ENCODE measurements at places on chromosomes 1 and 21. TPM values are rescaled to one million over a fixed set of nuclear protein-coding genes. Genes with fewer than 3 reads are reported as not detected.

DNA sequence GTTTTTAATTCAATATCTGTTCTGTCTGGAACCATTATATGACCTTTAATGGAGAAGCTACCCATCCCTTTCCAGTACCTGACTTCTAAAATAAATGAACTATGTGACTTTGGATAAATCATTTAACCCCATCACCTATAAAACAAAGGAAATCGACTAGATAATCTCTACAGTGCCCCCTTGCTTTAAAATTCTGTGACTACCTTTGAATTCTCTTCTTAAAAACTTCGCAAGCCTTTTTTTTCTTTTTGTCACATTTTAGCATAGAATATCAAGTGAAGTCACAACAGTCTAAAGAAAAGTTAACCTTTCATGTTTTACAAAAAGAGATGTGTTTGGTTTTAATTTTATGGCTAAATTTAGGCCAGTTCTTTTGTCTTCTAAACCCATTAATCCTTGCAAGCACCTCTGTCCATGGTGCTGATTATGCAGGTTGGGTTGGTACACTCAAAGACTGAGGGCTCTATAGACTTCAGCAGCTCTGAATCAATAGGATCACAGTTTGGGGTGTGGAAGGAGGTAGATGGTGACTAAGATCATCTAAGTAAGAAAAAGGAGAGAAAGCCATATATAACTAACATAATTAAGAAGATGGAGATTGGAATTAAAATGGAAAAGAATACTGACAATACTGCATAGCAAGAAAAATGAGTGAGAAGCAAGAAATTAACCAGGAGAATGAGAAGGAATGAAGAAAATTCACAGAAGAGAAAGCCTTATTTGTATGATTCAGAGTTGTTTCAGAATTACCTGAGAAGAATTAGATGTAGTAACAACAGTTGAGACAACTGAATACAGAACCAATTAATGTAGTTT lies 59.2 kb downstream of the TBX15 start:
- no peaks in the 10 kb centered on the region for H3K36me3 ChIP-seq
- no peaks in the 10 kb centered on the region for H3K4me1 ChIP-seq
- peak; percentile 78 for DNase-seq
- H3K4me3 ChIP-seq: no peak overlapping the region
- H3K27me3 ChIP-seq: no peaks in the 10 kb centered on the region

DNA sequence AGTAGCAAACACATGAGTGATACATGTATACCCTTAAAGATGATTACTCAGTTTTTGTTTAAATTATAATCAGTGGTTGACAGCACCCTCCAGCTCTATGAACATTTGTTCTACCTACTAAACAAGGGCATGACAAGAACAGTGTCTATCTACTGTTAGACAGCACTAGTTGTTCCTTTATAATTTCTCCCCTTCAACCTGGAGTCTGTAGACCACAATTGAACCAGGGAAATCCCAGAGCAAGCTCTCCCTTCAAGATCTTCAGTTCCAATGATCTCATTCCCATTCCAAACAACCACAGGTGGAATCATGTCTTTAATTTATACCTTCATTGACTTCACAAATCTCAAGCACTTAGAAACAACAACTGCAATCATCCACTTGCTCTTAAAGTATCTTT lies 216.1 kb downstream of the HHIPL2 start:
- no peak overlapping the region for H3K27ac ChIP-seq
- no peaks in the 10 kb centered on the region for H3K4me1 ChIP-seq
- H3K27me3 ChIP-seq: no peaks in the 10 kb centered on the region

GRCh38 chr1:113565621-113566020 lies 175.3 kb downstream of the MAGI3 start:
- no peak for DNase-seq
- H3K27ac ChIP-seq: no peak overlapping the region
- no peak overlapping the region for H3K4me3 ChIP-seq
- no peaks in the 10 kb centered on the region for H3K4me1 ChIP-seq
- H3K36me3 ChIP-seq: peaks cover 7% of the 10 kb centered on the region
- no peaks in the 10 kb centered on the region for H3K27me3 ChIP-seq

Gene RGS4
- total RNA-seq: 0.77 TPM

Gene FCRL3
- not detected for total RNA-seq

- H3K4me3 ChIP-seq: no peak overlapping the region
- no peaks in the 10 kb centered on the region for H3K36me3 ChIP-seq
- no peak overlapping the region for H3K27ac ChIP-seq
- H3K27me3 ChIP-seq: no peaks in the 10 kb centered on the region
- H3K4me1 ChIP-seq: peaks cover 5% of the 10 kb centered on the region
- no peak for DNase-seq
These were observed 96.3 kb downstream of the NIBAN1 start for GRCh38 chr1:184878002-184878401.

DNA sequence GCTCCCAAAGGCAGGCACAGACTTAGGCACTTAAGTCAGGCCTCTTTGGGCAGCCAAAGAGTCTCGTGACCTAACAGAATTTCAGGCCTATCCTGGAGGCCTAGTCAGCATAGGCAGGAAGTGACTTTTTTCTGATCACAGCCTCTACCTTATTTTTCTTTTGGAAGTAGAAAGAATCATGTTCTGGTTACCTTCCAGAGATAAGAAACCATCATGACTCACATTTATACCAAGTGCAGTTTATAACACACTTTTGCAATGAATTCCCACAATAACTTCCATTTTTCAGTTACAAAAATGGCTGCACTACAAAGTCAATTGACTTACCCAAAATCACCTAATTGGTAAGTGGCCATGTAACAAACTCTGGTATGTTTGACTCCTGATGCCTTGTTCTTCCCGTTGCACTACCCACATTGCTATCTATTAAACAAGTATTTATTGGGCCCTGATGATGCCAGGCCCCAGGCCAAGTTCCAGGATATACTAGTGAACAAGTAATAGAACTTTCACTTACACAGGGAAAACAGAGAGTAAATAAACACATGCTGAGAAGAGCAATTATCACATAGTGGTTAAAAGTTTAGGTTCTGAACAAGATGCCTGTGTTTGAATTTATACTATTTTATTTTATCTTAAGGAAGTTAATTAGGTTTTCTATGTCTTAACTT lies 74.3 kb downstream of the SH3GLB1 start:
- no peak overlapping the region for H3K4me3 ChIP-seq
- no peaks in the 10 kb centered on the region for H3K36me3 ChIP-seq
- H3K27ac ChIP-seq: no peak overlapping the region
- H3K27me3 ChIP-seq: no peaks in the 10 kb centered on the region

DNA sequence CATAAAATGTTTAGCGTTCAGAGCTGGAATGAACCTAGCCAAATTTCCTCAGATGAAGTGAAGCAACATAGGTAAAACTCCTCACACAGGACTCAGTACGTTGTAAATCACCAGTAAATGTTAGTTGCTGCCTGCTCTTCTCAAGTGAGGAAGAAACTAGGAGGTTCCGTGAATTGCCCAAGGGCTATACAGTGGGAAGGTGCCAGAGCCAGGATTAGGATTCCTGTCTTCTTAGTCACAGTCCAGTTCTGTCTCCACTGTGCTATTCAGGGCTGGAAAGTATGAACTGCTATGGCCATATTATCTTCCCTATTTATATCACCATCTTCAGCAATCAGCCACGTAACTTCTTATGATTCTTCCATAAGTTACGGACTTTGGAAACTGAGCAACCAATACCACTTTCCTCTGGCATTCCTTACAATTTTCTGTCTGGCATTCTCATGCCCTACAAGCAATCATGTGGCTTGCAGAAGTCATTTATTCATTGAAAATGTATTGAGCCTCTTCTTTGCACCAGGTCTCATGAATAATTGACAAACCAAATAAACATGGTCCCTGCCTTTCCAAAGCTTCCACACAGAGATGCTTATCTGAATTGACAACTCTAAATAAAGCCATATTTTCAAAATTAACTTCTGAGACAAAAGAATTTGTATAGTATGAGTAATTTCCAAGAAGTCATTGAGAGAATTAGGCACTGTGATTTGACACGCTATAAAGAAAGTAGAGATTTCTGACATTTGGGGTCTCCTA lies 271.6 kb upstream of the SGIP1 start:
- no peak overlapping the region for H3K27ac ChIP-seq
- H3K27me3 ChIP-seq: no peaks in the 10 kb centered on the region
- no peak overlapping the region for H3K4me3 ChIP-seq
- no peak for DNase-seq
- H3K36me3 ChIP-seq: no peaks in the 10 kb centered on the region

DNA sequence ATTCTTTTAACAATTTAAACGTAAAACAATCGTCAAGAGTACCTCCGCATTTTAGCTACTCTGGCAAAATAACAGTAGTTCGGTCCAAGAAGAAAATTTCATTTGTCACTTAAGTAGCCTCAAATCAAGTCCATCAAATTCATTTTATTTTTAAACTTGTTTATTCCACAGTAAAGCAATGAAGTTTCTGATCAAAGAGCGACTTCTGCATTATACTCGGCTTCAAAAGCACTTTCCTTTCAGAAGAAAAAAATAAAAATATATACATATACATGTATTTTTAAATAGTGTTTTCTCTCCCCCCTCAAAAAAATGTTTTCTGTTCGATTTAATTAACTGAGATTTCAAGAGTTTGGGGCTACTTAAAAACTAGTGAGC lies 115.0 kb downstream of the RERE start:
- H3K4me3 ChIP-seq: peak overlapping the region; percentile 67
- no peaks in the 10 kb centered on the region for H3K36me3 ChIP-seq
- peaks cover 50% of the 10 kb centered on the region for H3K4me1 ChIP-seq
- no peaks in the 10 kb centered on the region for H3K27me3 ChIP-seq
- peak overlapping the region; percentile 87 for H3K27ac ChIP-seq

DNA sequence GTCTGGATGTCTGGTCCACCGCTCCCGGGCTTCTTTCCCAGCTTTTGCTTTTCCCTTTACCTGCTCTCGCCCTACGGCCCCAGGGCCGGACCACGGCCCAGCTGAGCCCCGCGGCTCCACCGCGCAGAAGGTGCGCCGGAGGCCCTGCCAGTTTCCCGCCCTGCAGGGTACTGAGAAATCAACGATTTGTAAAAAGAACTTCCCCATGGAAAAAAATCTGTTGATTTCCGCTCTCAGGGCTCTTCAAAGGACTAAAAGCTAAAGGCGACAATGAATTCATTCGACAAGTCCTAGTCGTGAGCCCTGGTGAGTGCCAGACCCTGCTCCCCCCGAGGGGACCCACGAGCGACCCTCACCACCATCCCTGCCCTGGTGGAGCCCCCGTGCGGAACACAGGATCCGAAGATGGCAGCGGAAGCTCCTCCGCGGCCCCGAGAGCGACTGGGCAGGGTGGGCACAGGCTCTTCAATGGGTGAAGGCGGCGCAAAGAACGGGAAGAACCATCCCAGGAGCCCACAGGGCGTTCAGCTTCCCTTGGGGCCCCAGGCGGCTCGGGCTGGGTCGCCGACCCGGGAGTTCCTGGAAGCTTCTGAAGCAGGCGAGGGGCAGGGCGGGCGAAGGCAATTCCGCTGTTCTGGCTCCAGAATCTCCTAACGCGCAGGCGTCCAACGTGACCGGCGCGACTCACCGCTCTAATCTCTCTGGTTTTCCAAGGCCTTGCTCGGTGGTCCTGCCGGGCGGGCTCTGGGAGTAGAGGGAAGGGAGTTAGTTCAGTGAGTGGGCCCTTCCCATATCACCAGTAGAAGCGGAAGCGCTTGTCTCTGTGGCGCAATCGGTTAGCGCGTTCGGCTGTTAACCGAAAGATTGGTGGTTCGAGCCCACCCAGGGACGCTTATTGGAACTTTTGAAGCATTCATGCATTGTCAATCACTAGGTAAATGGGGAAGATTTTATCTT lies 6.6 kb upstream of the RNU1-2 start:
- no peaks in the 10 kb centered on the region for H3K36me3 ChIP-seq
- peak; percentile 82 for DNase-seq
- H3K27ac ChIP-seq: peak overlapping the region; percentile 71
- H3K27me3 ChIP-seq: no peaks in the 10 kb centered on the region

Gene TGFB2
- total RNA-seq: 0.37 TPM

DNA sequence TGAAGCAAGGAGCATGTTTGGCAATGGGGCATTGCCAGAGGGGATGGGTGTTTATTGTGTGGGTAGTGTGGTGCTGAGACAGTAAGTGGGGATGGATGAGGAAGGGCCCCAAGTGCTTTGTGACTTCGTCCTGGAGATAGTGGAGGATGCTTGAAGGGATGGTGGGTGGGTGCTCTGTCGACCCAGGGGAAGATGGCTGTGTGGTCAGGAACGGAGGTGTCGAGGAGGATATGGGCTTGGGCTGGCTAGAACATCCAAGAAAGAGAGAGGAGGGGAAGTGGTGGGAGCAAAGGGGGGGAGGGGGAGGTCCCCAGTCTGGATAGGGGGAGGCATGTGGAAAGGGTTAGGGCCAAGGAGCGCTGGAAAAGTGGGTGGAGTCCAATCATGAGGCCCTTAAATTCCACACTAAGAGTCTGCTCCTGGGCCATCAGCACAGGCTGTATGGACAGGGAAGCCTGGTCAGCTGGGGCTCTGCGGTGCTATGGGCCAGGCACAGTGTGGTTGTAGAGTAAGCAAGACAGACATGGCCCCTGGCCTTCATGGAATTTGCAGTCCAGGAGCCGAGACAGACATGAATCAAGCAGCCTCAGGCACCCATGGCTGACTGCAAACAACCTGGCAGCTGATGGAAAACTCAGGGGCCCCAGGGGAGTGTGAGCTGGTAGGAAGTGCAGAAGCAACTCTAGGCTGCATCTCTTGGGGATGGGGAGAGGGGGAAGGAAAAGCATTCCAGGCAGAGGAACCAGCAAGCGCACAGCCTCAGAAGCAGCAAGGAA lies 36.3 kb downstream of the EDN2 start:
- DNase-seq: no peak
- H3K36me3 ChIP-seq: no peaks in the 10 kb centered on the region
- no peak overlapping the region for H3K4me3 ChIP-seq
- H3K27ac ChIP-seq: no peak overlapping the region
- no peaks in the 10 kb centered on the region for H3K27me3 ChIP-seq

GRCh38 chr1:25848531-25848930 lies 10.7 kb downstream of the AUNIP start:
- H3K36me3 ChIP-seq: no peaks in the 10 kb centered on the region
- no peaks in the 10 kb centered on the region for H3K4me1 ChIP-seq
- DNase-seq: no peak
- H3K27me3 ChIP-seq: no peaks in the 10 kb centered on the region
- no peak overlapping the region for H3K27ac ChIP-seq

DNA sequence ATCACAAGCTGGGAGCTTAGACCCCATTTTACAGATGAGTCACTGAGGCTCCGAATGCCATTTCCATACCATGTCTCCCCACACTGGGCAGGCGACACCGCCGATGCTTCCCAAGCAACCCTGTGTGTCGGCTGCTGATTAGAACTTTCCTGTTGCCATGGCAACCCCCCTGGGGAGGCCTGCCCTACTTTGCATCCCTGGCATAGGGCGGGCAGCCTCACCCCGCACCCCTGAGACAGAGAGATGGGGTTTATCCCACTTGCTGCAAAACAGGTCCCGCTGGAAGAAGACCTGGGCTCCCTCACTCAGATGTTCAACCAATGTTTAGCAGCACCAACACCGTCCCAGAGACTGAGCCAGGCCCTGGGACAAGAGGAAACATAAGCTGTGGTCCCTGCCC lies 81.5 kb downstream of the CAMK2N1 start:
- peaks cover 24% of the 10 kb centered on the region for H3K4me1 ChIP-seq
- H3K27me3 ChIP-seq: peaks cover 94% of the 10 kb centered on the region
- DNase-seq: peak; percentile 68
- H3K4me3 ChIP-seq: no peak overlapping the region
- no peaks in the 10 kb centered on the region for H3K36me3 ChIP-seq

Gene NMNAT2
- total RNA-seq: 2.7 TPM

Gene ATAD3C
- not detected for total RNA-seq

GRCh38 chr21:38806153-38806941 lies 618 bp downstream of the ETS2 start:
- DNase-seq: peak; percentile 77
- peaks cover 33% of the 10 kb centered on the region for H3K4me1 ChIP-seq
- H3K36me3 ChIP-seq: no peaks in the 10 kb centered on the region
- peak overlapping the region; percentile 92 for H3K4me3 ChIP-seq

- H3K27me3 ChIP-seq: no peaks in the 10 kb centered on the region
- H3K27ac ChIP-seq: no peak overlapping the region
- no peak for DNase-seq
- no peak overlapping the region for H3K4me3 ChIP-seq
- peaks cover 25% of the 10 kb centered on the region for H3K4me1 ChIP-seq
These were observed 31.4 kb downstream of the CLSTN1 start for GRCh38 chr1:9792156-9793042.
